T-cell (primary cell): ENCODE measurements at places on chromosomes 1 and 21. TPM values are rescaled to one million over a fixed set of nuclear protein-coding genes. Genes with fewer than 3 reads are reported as not detected.

SFN gene
- 0.28 TPM for total RNA-seq

SLC2A5 gene
- total RNA-seq, result 0.38 TPM

INPP5B gene
- 30.9 TPM for total RNA-seq

NBPF9 gene
- total RNA-seq, result 45.5 TPM

RNU1-2 gene
- 4,743 TPM for total RNA-seq

CNTN2 gene
- total RNA-seq, result not detected

RIPK4 gene
- total RNA-seq, result 1.2 TPM

FMO2 gene
- total RNA-seq, result not detected

ABL2 gene
- total RNA-seq, result 15.9 TPM

ZNF683 gene
- 0.32 TPM for total RNA-seq

RAB13 gene
- 2.6 TPM for total RNA-seq

FCGR3B gene
- total RNA-seq, result not detected

DNA sequence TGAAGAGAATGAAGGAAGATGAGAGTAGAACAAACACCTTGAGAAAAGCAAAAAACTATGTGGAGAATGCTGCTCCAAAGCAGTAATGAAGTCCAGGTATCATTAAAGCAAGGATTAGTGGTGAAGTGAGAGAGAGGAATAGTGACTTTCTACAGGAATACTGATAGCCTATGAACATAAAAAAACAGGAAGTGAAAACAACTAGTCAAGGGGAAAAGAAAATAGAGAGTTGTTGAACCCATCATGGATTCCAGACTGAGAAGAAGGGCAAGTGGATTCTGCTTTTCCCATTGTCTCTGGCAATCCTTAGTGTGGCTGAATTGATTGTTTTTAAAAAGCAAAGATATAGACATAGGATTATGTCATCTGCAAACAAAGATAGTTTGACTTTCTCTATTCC is 119.9 kb upstream of the LHX8 start:
- H3K4me1 ChIP-seq, result no peaks in the 10 kb centered on the region
- no peak overlapping the region for H3K4me3 ChIP-seq
- no peaks in the 10 kb centered on the region for H3K36me3 ChIP-seq
- H3K27me3 ChIP-seq, result no peaks in the 10 kb centered on the region
- no peak for DNase-seq

GRCh38 chr1:159443066-159443750 is 3.7 kb downstream of the OR10J1 start:
- H3K36me3 ChIP-seq, result no peaks in the 10 kb centered on the region
- H3K4me3 ChIP-seq, result no peak overlapping the region
- no peak overlapping the region for H3K27ac ChIP-seq
- H3K27me3 ChIP-seq, result no peaks in the 10 kb centered on the region
- no peaks in the 10 kb centered on the region for H3K4me1 ChIP-seq
- DNase-seq, result no peak

DNA sequence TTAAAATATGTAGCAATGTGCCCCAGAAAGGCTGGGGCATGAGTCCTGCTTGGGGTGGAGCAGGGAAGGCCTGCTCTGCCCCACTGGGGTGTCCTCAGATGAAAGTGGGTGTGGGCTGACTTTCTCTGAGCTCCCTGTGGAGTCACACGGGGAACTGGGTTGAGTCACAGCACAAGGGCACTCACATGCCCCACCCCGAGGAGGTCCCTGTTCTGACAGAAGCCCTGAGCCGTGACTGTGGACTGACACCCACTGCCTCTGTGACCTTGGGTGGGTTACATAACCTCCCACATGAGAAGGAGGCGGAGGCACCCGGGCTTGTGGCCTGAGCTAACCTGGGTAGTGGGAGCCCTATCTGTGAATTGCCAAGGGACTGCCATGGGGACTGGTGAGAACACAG is 52.5 kb upstream of the TINAGL1 start:
- no peaks in the 10 kb centered on the region for H3K36me3 ChIP-seq
- no peaks in the 10 kb centered on the region for H3K4me1 ChIP-seq
- no peak overlapping the region for H3K4me3 ChIP-seq
- H3K27ac ChIP-seq, result no peak overlapping the region

GRCh38 chr1:206435445-206435844 is 34.8 kb upstream of the IKBKE start:
- H3K4me3 ChIP-seq, result no peak overlapping the region
- no peak overlapping the region for H3K27ac ChIP-seq
- no peak for DNase-seq

GRCh38 chr1:55287723-55288122 is 72.6 kb upstream of the USP24 start:
- peaks cover 11% of the 10 kb centered on the region for H3K27me3 ChIP-seq
- H3K27ac ChIP-seq, result no peak overlapping the region
- no peak overlapping the region for H3K4me3 ChIP-seq
- no peak for DNase-seq

DNA sequence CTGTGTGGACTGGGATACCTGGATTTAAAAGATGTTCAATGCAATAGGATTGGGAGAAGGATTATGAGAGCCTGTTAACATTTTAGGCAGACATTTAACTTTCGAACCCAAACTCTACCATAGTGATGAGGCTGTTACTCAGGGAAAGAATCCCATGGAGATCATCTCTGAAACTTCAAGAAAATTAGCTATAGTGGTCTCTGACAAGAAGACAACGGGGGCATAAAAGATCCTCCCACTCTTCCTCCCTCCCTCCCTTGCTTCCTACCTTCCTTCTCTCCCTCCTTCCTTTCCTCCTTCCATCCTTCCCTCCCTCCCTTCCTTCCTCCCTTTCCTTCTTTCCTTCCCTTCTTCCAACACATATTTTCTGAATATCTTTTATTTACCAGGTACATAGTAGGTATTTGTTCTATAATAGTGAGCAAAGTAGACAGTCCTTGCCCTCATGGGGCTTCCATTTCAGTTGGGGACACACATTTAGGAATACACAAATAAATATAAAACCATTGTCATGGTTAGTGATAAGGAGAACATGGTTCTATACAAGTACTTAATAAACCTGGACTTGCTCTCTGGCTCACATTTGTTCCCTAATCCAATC is 143.2 kb downstream of the ATP6V1G3 start:
- H3K27me3 ChIP-seq, result no peaks in the 10 kb centered on the region
- no peaks in the 10 kb centered on the region for H3K36me3 ChIP-seq
- no peak overlapping the region for H3K27ac ChIP-seq
- H3K4me3 ChIP-seq, result no peak overlapping the region
- H3K4me1 ChIP-seq, result no peaks in the 10 kb centered on the region
- no peak for DNase-seq

- DNase-seq, result no peak
- H3K4me3 ChIP-seq, result no peak overlapping the region
- H3K4me1 ChIP-seq, result no peaks in the 10 kb centered on the region
Measured at GRCh38 chr1:245398180-245398579, 243.4 kb downstream of the KIF26B start.

- no peak for DNase-seq
- H3K27me3 ChIP-seq, result no peaks in the 10 kb centered on the region
- H3K36me3 ChIP-seq, result no peaks in the 10 kb centered on the region
- H3K4me1 ChIP-seq, result peaks cover 2% of the 10 kb centered on the region
- no peak overlapping the region for H3K27ac ChIP-seq
Measured at GRCh38 chr1:67604778-67605177, 80.2 kb upstream of the GADD45A start.

- H3K27ac ChIP-seq, result no peak overlapping the region
- H3K4me3 ChIP-seq, result no peak overlapping the region
- H3K27me3 ChIP-seq, result peaks cover 40% of the 10 kb centered on the region
- DNase-seq, result no peak
Measured at GRCh38 chr1:18798946-18799345, 60.5 kb downstream of the TAS1R2 start.

GRCh38 chr1:230507666-230508402 is 81.7 kb upstream of the PGBD5 start:
- no peak for DNase-seq
- no peak overlapping the region for H3K4me3 ChIP-seq
- no peaks in the 10 kb centered on the region for H3K36me3 ChIP-seq
- H3K4me1 ChIP-seq, result peaks cover 2% of the 10 kb centered on the region
- H3K27me3 ChIP-seq, result no peaks in the 10 kb centered on the region

DNA sequence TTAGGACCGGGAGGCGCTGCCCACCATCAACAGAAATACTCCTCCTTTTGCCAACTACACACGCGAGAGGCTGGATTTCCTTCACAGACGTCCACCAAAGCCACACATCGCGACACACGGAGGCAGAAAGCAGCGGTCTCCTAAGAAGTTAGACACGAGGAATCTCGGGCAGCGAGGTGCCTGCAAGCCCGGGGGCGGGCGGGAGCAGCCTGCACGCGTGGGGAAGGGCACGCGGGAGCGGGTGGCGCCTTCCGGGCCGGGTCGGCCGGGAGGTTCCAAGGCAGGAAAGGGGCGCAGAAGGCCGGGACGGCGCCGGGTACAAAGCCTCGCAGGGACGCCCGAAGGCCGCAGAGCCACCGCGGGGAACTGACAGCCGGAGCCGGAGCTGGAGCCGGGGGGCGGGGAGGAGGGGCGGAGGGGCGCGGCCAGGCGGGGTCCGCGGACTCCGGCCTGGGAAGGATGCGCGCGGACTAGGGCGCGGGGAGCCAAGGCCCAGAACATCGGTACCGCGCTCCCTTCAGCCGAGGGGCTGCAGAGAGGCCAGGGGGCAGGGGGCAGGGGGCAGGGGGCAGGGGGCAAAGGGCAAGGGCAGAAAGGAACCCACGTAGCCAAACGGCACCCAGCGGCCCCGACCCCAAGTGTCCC is 722 bp downstream of the NPHP4 start:
- H3K4me1 ChIP-seq, result peaks cover 10% of the 10 kb centered on the region
- DNase-seq, result peak; percentile 36
- H3K27me3 ChIP-seq, result no peaks in the 10 kb centered on the region
- peak overlapping the region; percentile 66 for H3K4me3 ChIP-seq

GRCh38 chr1:8211883-8212579 is 105.9 kb upstream of the SLC45A1 start:
- peaks cover 11% of the 10 kb centered on the region for H3K27me3 ChIP-seq
- no peak overlapping the region for H3K27ac ChIP-seq
- no peak for DNase-seq
- H3K36me3 ChIP-seq, result no peaks in the 10 kb centered on the region

GRCh38 chr21:42864815-42865775 is 14.2 kb downstream of the WDR4 start:
- H3K4me3 ChIP-seq, result no peak overlapping the region
- H3K4me1 ChIP-seq, result no peaks in the 10 kb centered on the region
- H3K27me3 ChIP-seq, result no peaks in the 10 kb centered on the region
- no peak for DNase-seq

DNA sequence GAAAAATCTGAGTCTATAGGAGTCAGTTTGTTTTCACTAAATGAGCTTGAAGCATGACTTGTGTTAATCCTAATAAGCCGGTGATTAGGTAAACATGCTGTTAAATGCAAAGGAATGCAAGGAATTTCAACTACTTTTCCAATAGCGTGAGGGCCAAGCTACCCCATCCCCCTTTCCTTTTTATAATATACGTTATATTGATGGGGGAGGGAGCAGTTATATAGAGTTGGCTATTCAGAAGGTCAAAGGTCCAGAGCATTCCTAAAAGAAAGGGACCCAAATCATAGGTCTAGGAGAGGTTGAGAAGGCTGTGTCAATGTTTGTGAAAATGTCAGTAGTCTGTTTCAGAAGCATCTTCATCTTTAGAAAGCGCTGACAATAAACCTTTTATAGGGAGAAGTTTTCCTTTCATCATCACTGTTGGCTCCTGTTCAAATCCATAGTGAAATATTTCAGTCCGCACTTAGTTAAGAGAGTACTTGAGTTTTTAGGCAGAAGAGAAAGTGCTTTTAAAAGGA is 3.8 kb downstream of the CCN1 start:
- no peaks in the 10 kb centered on the region for H3K4me1 ChIP-seq
- H3K36me3 ChIP-seq, result no peaks in the 10 kb centered on the region
- H3K27me3 ChIP-seq, result peaks cover 35% of the 10 kb centered on the region
- H3K27ac ChIP-seq, result no peak overlapping the region
- DNase-seq, result no peak

DNA sequence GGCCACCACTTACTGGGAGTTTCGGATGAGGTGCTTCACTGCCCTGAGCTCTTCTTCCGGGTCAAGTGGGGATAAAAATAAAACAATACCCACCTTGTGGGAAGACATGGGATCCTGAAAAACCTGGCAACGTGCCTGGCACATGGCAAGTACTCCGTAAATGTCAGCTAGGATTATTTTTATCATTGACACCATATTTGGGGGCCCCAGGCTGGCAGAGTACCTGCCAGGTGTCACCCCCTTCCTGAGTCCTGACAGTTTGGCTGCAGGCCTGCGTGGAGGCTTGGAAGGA is 9.2 kb upstream of the EPHA2 start:
- H3K4me1 ChIP-seq, result peaks cover 79% of the 10 kb centered on the region
- H3K36me3 ChIP-seq, result no peaks in the 10 kb centered on the region
- H3K4me3 ChIP-seq, result no peak overlapping the region
- no peak for DNase-seq

- no peak overlapping the region for H3K4me3 ChIP-seq
- DNase-seq, result no peak
- no peaks in the 10 kb centered on the region for H3K4me1 ChIP-seq
- H3K36me3 ChIP-seq, result no peaks in the 10 kb centered on the region
Measured at GRCh38 chr1:229380536-229381160, 37.8 kb upstream of the CCSAP start.

- no peaks in the 10 kb centered on the region for H3K4me1 ChIP-seq
- H3K27ac ChIP-seq, result no peak overlapping the region
- no peak for DNase-seq
- no peak overlapping the region for H3K4me3 ChIP-seq
Measured at GRCh38 chr1:203914292-203914691, 52.9 kb downstream of the SNRPE start.

DNA sequence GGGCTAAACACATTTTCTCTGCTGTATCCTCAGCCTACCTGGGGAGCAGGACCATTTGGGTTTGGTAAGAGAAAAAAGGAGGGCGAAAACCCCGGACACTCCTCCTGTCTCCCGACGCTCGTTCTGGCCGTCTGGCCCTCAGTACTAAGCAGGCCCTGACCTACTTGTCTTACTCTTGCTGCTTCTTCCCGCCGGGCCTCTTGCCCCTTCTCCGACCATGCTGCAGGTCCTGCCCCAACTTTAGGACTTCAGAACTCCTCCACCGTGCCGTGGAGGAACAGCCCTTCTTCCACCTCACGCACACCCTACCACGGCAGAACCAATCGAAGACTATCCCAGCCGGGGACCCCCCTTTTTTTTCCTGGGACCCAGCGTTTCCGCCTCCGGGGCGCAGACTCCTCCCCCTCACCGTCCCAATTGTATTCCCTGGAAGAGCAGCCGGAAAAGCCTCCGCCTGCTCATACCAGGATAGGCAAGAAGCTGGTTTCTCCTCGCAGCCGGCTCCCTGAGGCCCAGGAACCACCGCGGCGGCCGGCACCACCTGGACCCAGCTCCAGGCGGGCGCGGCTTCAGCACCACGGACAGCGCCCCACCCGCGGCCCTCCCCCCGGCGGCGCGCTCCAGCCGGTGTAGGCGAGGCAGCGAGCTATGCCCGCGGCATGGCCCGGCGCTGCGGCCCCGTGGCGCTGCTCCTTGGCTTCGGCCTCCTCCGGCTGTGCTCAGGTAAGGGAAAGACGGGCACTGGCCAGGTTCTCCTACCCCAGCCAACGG is at the start of gene CHRNB2:
CHRNB2 (plus strand) TSS at position 393 of the 771 bp plus-strand sequence; CDS start at position 660, 267 bp downstream.
- peaks cover 12% of the 10 kb centered on the region for H3K4me1 ChIP-seq
- no peaks in the 10 kb centered on the region for H3K36me3 ChIP-seq
- H3K27ac ChIP-seq, result no peak within 1 kb of the TSS

- no peaks in the 10 kb centered on the region for H3K27me3 ChIP-seq
- no peaks in the 10 kb centered on the region for H3K36me3 ChIP-seq
- no peak overlapping the region for H3K4me3 ChIP-seq
- no peak overlapping the region for H3K27ac ChIP-seq
- no peaks in the 10 kb centered on the region for H3K4me1 ChIP-seq
Measured at GRCh38 chr21:18937337-18937736, 533.8 kb upstream of the TMPRSS15 start.

GRCh38 chr1:32266921-32267591 is 16.0 kb downstream of the LCK start:
- no peak overlapping the region for H3K4me3 ChIP-seq
- no peaks in the 10 kb centered on the region for H3K36me3 ChIP-seq
- H3K27me3 ChIP-seq, result no peaks in the 10 kb centered on the region
- peak overlapping the region; percentile 57 for H3K27ac ChIP-seq

GRCh38 chr1:164296172-164296571 is 262.8 kb upstream of the PBX1 start:
- no peaks in the 10 kb centered on the region for H3K36me3 ChIP-seq
- no peak for DNase-seq
- H3K27ac ChIP-seq, result no peak overlapping the region
- no peaks in the 10 kb centered on the region for H3K27me3 ChIP-seq
